ENCODE measurements at places on chromosomes 7 and 10. TPM values are rescaled to one million over a fixed set of nuclear protein-coding genes. Genes with fewer than 3 reads are reported as not detected.
A peak's percentile ranks its signal among the peaks of the same experiment; 100 is the strongest.

Gene ADAMTS14
- 0.09 TPM for total RNA-seq

DNA sequence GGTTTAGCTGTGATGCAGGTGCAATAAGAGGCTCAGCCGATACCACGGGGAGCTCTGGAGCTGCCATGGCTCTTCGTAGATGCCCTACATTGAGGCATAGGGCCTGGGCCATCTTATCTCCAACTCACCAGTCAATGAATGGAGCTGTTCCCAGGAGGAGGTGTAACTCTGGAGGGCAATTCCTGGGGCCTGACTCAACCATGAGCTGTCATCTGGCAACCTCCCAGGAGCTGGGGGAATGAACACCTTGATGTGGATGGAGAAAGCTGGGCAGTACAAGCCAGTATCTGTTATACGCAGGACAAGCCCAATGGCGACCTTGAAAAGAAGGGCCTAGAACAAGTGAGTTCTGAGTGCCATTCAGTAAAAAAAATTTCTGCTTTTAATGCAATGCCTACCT, 224.0 kb upstream of the PLXDC2 start:
- no peak overlapping the region for H3K27ac ChIP-seq
- no peak overlapping the region for H3K4me3 ChIP-seq
- H3K36me3 ChIP-seq, result no peaks in the 10 kb centered on the region
- DNase-seq, result no peak

DNA sequence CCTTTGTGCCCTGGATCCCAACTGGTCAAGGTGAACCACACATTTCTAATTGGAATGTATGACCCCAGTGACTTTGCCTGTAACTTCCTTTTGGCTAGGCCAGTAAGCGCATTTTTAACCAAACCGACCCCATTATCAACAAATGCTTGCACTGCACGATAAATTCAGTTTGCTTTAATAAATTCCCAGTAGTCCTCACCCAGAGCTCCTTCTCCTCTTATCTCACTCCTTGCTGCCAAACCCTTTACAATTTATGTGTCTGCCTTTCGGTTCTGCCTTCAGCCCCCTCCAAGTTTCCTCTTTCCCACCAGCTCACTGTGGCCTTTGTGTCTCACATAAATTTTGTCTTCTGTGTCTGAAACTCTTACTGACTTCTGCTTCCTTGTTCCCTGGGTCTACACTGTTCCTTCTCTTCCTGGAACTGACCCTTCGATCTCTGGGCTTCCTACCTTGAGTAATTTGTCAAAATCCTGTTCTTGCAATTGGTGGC, 59.0 kb downstream of the TBXAS1 start:
- H3K27me3 ChIP-seq, result peaks cover 2% of the 10 kb centered on the region
- H3K4me1 ChIP-seq, result no peaks in the 10 kb centered on the region
- H3K4me3 ChIP-seq, result no peak overlapping the region
- H3K27ac ChIP-seq, result no peak overlapping the region

Gene ODAD2
- total RNA-seq, result not detected

DNA sequence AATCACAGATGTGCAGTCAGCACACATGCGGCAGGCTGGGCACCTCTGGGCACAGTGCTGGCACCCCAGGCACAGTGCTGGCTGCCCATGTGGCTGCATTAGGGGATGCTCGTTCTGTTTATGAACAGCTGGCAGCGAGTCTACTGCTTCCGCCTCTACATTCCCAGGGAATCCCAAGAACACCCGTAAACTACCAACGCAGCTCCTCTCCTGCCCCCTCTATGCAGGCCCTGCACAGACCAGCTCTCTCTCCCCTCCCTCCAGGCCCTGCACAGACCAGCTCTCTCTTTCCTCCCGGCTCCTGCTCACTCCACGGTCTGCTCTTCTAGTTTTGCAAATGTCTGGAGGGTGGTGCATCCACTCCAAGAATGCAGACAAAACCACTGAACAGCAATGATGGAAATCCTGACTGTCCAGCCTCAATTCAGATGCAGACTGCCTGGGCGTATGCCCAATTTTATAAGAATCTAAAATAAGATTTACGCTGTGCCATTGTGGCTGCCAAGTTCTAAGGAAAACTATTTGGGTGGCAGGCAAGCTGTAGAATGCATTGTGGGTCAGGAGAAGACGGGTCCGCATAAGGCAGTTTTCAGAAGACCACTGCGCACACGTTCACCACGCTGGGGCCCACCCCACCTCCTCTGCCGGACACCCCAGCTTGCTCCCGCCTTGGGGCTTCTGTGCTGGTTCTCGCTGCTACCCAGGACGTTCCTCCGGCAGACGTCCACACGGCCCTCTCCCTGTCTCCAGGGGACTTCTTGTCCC, 234.6 kb downstream of the ZMYND11 start:
- H3K27me3 ChIP-seq, result no peaks in the 10 kb centered on the region
- H3K4me1 ChIP-seq, result no peaks in the 10 kb centered on the region
- DNase-seq, result no peak
- H3K4me3 ChIP-seq, result no peak overlapping the region
- no peaks in the 10 kb centered on the region for H3K36me3 ChIP-seq
- H3K27ac ChIP-seq, result no peak overlapping the region

- no peak overlapping the region for H3K4me3 ChIP-seq
- H3K27me3 ChIP-seq, result peaks cover 36% of the 10 kb centered on the region
- no peak for DNase-seq
Observed at GRCh38 chr10:26213157-26213800, 3.3 kb upstream of the GAD2 start.

- no peaks in the 10 kb centered on the region for H3K36me3 ChIP-seq
- H3K27me3 ChIP-seq, result no peaks in the 10 kb centered on the region
- peak overlapping the region; percentile 99 for H3K27ac ChIP-seq
- peak; percentile 73 for DNase-seq
- H3K4me1 ChIP-seq, result peaks cover 94% of the 10 kb centered on the region
Observed at GRCh38 chr7:44637788-44638594, 31.6 kb downstream of the OGDH start.

- H3K27ac ChIP-seq, result no peak overlapping the region
- no peak overlapping the region for H3K4me3 ChIP-seq
- DNase-seq, result no peak
Observed at GRCh38 chr7:128815289-128815942, 14.8 kb upstream of the FLNC start.

- no peak overlapping the region for H3K27ac ChIP-seq
- no peaks in the 10 kb centered on the region for H3K4me1 ChIP-seq
- no peaks in the 10 kb centered on the region for H3K36me3 ChIP-seq
- H3K4me3 ChIP-seq, result no peak overlapping the region
- no peak for DNase-seq
Observed at GRCh38 chr7:28802450-28802849, 155.7 kb downstream of the TRIL start.

DNA sequence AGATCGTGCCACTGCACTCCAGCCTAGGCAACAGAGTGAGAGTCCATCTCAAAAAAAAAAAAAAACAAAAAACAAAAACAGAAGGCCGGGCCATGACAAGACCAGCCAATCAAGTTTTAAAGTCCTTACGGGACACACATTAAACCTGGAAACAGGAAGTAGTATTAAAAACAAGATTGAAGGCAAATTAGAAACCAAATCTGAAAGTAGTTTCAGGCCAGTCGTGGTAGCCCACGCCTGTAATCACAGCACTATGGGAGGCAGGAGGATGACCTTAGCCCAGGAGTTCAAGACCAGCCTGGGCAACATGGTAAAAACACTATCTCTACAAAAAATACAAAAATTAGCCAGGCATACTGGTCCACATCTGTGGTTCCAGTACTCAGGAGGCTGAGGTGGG, 18.1 kb downstream of the PSAP start:
- peaks cover 26% of the 10 kb centered on the region for H3K4me1 ChIP-seq
- no peak for DNase-seq
- H3K4me3 ChIP-seq, result no peak overlapping the region
- H3K36me3 ChIP-seq, result peaks cover 35% of the 10 kb centered on the region

DNA sequence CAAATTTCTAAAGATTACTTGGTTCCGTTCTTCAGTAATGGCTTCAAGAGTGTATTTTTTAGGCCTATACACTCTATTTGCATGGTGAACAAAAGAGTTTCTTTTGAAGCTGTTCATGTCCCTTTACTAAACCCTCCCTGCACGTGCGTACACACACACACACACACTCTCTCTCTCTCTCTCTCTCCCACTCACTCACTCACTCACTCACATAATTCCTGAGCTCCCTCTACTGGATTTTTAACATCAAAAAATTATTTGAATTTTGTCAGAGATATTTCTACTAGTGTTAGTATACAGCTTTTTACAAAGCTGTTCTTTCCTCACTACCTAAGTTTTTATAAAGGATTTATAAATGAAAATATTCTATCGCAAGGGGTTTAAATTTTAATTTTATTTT, 85.9 kb downstream of the UBE3C start:
- H3K4me1 ChIP-seq, result no peaks in the 10 kb centered on the region
- no peak for DNase-seq
- no peaks in the 10 kb centered on the region for H3K27me3 ChIP-seq
- peaks cover 45% of the 10 kb centered on the region for H3K36me3 ChIP-seq

Gene TMEM196
- not detected for total RNA-seq

DNA sequence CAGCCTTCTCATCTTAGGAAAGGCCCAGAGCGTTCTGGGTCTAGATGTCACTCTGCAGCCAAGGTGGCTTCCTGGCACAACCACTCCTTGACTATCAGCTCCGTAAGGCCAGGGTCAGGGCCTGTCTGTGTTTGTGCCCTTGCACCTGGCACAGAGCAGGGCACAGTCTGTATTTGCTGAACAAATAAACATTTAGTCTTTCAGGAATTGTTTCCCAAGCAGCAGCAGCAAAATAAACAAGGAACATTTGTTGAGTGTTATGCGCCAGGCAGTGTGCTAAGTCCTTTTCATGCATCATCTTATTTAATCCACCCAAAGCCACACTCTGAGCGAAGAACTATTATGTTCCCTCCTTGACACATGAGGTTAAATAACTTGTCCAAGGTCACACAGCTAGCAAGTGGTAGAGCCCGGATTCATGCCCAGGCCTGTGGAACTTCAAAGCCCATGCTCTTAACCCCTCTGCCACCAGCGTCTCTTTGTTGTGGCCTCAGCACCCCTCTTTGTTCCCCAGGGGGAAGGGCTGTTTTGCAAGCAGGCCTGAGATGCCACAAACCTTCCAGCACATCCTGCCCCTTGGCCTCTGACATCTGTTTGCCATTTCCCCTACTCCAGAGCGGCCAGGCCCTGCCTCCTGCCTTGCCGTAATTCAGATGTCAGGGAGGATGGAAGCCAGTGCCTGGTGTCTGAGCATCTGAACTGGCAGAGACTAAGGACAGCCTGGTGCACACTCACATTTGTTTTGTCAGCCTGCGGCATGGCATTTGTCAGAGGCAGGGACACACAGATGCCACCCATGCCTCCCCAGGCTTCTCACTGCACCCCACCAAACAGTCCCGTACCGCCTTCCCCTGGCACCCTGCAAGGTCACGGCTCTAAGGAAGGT, 325.8 kb upstream of the ZMIZ1 start:
- H3K4me3 ChIP-seq, result no peak overlapping the region
- H3K27ac ChIP-seq, result no peak overlapping the region
- no peaks in the 10 kb centered on the region for H3K27me3 ChIP-seq

Gene LHPP
- 22.3 TPM for total RNA-seq

Measured in T-cell (primary cell).